Tibial nerve (tissue), 4 donors: ENCODE measurements at places on chromosomes 16 and 17.

DNA sequence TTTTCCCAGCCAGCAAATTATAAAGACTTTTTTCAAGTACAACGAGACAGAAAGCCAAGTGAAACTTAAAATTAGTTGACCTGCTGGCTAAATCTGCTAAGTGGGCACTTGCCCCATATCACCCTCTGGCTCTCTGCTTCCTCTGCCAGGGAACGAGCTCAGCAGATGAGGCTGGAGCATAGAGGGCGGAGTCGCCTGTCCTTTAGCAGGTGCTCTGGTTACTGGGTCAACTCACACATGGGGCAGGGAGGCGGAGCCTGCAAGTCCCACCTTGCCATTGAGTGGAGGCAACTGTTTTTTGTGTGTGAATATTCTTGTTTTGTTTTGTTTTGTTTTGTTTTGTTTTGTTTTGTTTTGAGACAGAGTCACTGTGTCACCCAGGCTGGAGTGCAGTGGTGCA lies 62.5 kb downstream of the EMP2 start:
- no peak for DNase-seq

DNA sequence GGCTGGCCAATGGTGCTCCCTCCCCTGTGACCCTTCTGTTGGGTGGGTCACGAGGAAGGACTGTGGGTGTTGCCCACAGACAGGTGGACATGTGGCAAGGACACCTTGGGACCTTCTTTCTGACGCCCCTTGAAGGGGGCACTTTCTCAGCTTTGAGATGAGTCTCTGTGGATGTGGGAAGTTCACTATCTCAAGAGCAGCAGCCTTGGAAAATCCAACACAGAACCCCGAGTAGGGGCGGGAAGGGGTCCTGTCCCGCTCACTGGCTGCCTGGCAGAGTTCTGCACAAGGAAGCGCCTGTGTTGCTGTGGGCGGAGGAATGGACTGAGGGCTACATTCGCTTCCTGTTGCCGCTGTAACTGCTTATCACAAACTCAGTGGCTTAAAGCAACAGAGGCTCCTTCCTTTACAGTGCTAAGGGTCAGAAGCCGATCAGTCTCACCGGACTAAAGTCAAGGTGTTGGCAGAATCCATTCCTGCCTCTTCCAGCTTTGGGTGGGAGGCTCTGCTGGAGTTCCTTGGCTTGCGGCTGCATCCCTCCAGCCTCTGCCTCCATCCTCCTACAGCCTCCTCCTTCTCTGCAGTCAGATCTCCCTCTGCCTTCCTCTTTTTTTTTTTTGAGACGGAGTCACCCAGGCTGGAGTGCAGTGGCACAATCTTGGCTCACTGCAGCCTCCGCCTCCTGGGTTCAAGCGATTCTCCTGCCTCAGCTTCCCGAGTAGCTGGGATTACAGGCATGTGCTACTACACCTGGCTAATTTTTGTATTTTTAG lies 305.2 kb downstream of the SEC14L1 start:
- no peak for DNase-seq

GRCh38 chr16:50862818-50863643 lies 121.1 kb downstream of the CYLD start:
- no peak for DNase-seq

DNA sequence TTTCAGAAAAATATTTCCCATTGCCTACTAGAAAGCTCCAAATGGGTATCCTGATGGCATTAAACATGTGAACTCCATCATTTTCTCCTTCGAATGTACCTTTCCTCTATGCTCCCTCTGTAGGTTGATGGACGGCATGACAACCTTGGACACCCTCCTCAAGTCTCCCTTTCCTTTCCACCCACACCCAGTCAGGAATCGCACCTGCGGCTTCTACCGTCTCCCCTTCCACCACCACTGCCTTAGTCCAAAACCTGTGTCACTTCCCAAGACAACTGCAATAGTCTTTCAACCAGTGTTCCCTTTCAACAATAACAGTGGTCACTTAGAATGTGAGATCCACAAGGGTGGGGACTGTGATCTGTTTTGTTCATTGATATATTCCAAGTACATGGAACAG lies 233.1 kb upstream of the AXIN2 start:
- DNase-seq, result no peak

- DNase-seq, result no peak
These were observed 40.3 kb downstream of the PKD1 start for GRCh38 chr16:2095315-2095853.

DNA sequence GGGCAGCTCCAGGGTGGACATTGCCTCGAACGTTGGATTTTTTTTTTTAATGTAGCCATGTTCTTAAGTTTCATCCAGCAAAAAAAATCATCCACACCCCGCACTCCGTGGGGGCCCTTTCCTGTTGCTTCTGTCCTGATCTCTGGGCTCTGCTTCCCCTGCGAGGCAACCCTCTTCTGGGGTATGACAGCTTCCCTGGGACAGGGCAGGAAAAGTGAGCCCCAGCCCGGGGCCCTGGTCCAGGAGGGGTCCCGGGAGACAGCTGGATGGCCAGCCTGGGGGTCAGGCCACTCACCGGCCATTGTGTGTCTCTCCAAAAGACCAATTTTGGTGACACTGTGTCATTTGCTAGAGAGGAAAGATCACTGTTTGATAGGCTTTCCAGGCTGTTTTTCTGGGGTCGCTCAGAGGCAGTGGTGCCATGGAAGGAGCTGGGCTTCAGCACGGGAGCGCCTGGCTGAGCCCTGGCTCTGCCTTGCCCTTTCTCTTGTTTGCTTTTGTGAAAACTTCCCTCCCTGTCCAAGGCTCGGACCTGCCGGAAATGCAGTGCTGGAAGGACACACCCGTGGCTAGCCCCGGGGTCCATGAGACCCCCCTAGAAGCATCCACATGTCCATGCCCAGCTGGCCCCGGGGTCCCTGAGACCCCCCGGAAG lies 41.0 kb upstream of the CHMP6 start:
- no peak for DNase-seq

- DNase-seq, result no peak
These were observed 10.9 kb upstream of the WSB1 start for GRCh38 chr17:27283060-27283459.

GRCh38 chr16:51408357-51408756 lies 257.3 kb upstream of the SALL1 start:
- no peak for DNase-seq

- DNase-seq, result no peak
These were observed 483.1 kb upstream of the ERCC4 start for GRCh38 chr16:13436641-13437412.

DNA sequence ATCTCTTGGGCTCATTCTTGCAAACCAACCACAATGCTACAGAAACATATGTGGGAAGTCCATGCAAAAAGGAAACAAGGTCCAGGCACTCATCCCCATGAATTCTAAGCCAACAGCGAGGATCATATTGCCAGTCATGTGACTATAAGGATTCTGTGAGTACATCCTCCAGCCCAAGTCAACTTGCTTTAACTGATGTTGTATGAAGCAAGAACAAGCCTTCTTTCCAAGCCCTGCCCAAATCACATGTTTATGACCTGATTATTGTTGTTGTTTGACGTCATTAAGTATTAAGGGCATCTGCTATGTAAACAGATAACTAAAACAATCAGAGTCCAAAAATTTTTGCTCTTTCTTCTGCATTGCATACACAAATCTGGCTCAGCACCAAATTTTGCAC lies 78.2 kb upstream of the MON1B start:
- DNase-seq, result no peak

- DNase-seq, result no peak
These were observed 17.2 kb downstream of the MRC2 start for GRCh38 chr17:62644487-62645173.

GRCh38 chr16:78916928-78917545 lies 683.5 kb downstream of the MAF start:
- no peak for DNase-seq

DNA sequence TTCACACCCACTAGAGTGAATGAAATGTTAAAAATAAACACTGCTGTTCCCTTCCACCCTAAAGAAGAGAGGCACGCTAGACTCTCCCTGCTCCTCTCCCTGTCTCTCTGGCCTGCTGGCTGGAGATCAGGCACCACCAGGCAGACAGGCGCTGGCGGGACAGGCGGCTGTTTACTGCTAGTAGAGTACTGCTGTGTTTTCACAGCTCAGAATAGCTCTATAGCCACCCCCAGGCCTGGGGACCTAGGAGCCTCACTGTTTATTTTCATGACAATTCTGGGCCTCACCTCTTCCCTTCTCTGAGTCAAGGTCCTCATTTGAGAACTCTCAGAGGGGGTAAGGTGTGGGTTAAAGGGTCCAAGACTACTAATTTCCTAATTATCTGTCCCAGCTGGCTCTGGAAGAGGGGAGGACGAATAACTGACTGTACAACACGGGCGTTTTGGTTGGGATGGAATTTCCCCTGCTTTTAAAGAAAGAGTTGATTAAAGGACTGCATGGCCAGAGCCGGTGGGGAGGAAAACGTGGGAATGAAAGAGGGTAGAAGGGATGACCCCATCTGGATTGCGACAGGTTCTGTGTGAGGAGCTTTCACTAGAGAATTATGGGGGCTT lies 9.0 kb upstream of the G6PC1 start:
- no peak for DNase-seq

- peak; percentile 85 for DNase-seq
These were observed 7.5 kb upstream of the SNTB2 start for GRCh38 chr16:69179328-69180010.

- DNase-seq, result no peak
These were observed 30.9 kb upstream of the DYNLRB2 start for GRCh38 chr16:80509872-80510271.

- no peak for DNase-seq
These were observed 252.3 kb upstream of the CA10 start for GRCh38 chr17:52410781-52411180.

DNA sequence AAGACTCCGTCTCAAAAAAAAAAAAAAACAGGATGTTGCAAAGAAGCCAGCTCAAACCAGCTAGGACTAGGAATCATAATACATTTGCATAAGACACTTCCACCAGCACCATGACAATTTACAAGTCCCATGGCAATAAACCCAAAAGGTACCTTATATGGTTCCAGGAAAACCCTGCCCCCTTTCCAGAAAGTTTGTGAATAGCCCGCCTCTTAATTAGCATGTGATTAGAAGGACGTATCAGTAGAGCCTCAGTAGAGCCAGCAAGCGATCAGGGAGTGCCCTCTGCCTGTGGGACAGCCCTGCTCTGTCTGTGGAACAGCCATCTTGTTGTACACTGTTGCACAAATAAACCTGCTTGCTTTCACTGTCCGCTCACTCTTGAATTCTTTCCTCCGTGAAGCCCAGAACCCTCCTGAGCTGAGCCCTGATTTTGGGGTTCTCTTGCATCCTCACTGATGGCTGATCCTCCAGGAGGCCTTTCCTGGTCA lies 14.0 kb downstream of the NUPR1 start:
- DNase-seq, result no peak

GRCh38 chr17:31556969-31557645 lies 165.6 kb downstream of the RAB11FIP4 start:
- no peak for DNase-seq

GRCh38 chr17:55606488-55606815 lies 95.2 kb upstream of the SMIM36 start:
- DNase-seq, result no peak

- peak; percentile 57 for DNase-seq
These were observed 15.8 kb downstream of the MEOX1 start for GRCh38 chr17:43645765-43646481.

DNA sequence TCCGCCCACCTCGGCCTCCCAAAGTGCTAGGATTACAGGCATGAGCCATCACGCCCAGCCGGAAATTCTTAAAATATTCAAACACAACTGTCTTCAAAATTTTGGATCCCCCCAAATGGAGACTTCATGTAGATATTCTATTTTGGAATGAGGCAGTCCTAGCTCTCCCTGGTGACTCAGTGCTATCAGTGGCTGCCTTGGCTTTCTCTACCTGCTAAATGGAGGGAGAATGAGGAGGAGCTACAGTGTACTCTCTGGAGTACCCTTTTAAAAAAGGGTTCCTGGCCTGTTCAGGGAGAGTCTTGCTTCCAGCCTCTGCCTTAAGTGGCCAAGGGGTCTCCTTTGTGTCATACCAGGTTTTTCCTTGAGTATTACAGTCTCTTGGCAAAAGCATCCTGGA lies 10.8 kb downstream of the ALKBH5 start:
- DNase-seq, result no peak

GRCh38 chr16:20673071-20673806 lies 24.2 kb downstream of the ACSM1 start:
- no peak for DNase-seq

- no peak for DNase-seq
These were observed 504.2 kb upstream of the SALL1 start for GRCh38 chr16:51655249-51655648.

DNA sequence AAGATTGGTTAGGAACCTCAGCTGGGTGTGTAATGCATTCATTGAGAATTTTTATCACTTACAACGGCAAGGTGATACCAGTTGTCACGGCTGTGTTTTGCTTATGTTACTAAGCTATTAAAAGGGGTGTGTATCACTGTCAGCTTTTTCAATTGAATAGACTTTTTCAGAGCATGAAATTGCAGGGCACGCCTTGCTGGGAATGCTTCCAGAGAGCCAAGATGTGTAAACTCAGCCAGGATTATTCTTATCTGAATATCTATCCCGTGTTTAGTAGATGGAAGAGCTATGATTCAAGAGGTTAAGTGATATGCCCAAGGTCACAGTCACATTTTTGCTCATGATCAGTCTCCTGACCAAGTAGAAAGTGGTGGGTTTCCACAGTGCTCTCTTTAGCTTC lies 6.6 kb upstream of the TEKT3 start:
- no peak for DNase-seq

- DNase-seq, result no peak
These were observed 382.2 kb downstream of the ZFHX3 start for GRCh38 chr16:72665701-72666100.

- DNase-seq, result no peak
These were observed 15.6 kb downstream of the SLC7A6 start for GRCh38 chr16:68279726-68280558.

GRCh38 chr17:82648742-82649331 lies 593 bp upstream of the WDR45B start:
- no peak for DNase-seq

GRCh38 chr17:16048811-16049449 lies 49.3 kb downstream of the TTC19 start:
- DNase-seq, result no peak

DNA sequence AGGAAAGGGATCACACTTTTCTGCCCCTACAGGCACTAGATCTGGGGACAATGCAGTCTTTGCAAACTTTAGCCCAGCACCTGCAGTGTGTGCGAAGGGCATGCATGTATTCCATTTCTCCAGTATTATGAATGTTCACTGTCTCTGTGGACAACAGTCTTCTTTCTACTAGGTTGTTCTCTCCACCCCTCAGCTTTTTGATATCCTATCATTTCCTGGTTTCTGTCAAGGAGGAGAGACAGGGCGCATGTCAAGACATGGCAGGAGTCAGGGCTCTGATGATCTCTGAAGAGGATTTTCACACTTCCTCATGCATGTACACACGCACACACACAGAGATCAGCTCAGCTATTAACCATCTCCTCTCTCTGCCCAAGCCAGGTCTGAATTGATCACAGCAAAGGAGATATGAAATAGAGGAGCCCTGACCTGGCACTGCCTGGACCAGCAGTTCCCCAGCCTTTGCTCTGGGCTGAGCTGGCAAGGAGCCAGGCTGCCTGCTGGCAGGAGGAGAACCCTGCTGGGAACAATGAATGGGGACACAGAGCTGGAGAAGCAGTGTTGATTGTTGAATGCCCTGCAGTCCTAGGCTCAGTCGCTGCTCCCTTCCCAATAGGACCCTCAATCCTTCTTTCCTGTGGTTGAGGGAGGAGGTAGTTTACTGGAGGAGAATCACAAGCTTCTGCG lies 2.6 kb downstream of the GPR179 start:
- DNase-seq, result peak; percentile 43
